ENCODE measurements at places on chromosomes 7 and 10. TPM values are rescaled to one million over a fixed set of nuclear protein-coding genes. Genes with fewer than 3 reads are reported as not detected.

TBX20 gene
- total RNA-seq, result 2.5 TPM

SLC35G1 gene
- 6.1 TPM for total RNA-seq

COX19 gene
- 5.6 TPM for total RNA-seq

LIPK gene
- not detected for total RNA-seq

SLC29A3 gene
- total RNA-seq, result 15.3 TPM

GPR85 gene
- total RNA-seq, result not detected

DYDC2 gene
- 0.16 TPM for total RNA-seq

CTAGE4 gene
- not detected for total RNA-seq

SEC31B gene
- total RNA-seq, result 2.2 TPM

UCN3 gene
- total RNA-seq, result not detected

TCERG1L gene
- not detected for total RNA-seq

PRSS2 gene
- not detected for total RNA-seq

SFRP5 gene
- 1.9 TPM for total RNA-seq

PRLHR gene
- total RNA-seq, result not detected

VAX1 gene
- 1.7 TPM for total RNA-seq

DHX32 gene
- total RNA-seq, result 43.6 TPM

NRF1 gene
- total RNA-seq, result 11.5 TPM

LRRD1 gene
- not detected for total RNA-seq

FXYD4 gene
- not detected for total RNA-seq

ESYT2 gene
- 66.5 TPM for total RNA-seq

SCD gene
- 183 TPM for total RNA-seq

KEL gene
- not detected for total RNA-seq

FAM237B gene
- total RNA-seq, result not detected

ANKRD2 gene
- total RNA-seq, result 4.4 TPM

PMPCB gene
- total RNA-seq, result 53.6 TPM

CCL24 gene
- total RNA-seq, result not detected

VPS37D gene
- total RNA-seq, result 2.9 TPM

ARHGEF5 gene
- 1.6 TPM for total RNA-seq

NCAPG2 gene
- total RNA-seq, result 42.1 TPM

ASIC3 gene
- 12.2 TPM for total RNA-seq

NPSR1 gene
- total RNA-seq, result not detected

NACAD gene
- total RNA-seq, result 0.29 TPM

NEUROG3 gene
- not detected for total RNA-seq

SORCS1 gene
- total RNA-seq, result not detected

TMEM196 gene
- not detected for total RNA-seq

POLR2J2 gene
- 0.21 TPM for total RNA-seq
